ENCODE measurements at places on chromosomes 4 and X.

DNA sequence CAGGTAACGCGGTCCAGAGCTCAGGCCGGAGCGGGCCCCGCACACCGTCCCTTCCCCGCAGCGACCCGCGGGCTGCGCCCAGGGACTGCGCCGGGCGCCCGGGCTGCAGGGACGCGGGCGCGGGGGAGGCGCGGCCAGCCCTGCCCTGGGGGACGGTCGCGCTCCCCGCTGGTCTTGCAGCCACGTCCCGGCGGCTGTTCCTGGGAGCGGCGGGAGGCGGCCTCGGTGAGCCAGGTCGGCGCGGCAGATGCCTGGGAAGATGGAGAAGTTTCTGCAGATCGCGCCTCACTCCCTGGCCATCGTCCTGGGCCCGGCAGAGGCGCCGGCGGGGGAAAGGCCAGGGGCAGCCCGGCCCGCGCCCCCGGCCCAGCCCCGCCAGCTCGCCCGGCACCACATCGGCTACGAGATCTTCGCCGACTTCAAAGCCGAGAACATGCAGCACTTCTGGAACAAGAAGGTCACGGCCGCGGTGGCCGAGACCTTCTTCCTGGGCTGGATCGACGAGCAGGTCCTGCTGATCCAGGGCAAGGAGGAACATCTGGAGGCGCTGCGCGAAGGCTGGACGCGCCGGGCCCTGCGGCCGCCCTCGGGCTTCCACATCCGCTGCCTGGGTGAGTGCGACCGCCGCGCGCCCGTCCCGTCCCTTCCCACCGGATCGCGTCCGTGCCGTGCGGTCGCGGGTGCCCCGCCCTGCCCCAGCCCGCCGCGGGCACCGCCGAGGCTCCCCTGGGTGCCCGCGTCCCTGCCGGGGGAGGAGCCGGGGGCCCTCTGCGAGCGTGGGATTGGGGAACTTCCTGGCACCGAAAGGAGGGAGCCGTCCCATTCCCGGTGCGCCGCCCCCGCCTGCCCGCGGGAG lies 107.4 kb upstream of the STOX2 start:
- DNase-seq: no peak

DNA sequence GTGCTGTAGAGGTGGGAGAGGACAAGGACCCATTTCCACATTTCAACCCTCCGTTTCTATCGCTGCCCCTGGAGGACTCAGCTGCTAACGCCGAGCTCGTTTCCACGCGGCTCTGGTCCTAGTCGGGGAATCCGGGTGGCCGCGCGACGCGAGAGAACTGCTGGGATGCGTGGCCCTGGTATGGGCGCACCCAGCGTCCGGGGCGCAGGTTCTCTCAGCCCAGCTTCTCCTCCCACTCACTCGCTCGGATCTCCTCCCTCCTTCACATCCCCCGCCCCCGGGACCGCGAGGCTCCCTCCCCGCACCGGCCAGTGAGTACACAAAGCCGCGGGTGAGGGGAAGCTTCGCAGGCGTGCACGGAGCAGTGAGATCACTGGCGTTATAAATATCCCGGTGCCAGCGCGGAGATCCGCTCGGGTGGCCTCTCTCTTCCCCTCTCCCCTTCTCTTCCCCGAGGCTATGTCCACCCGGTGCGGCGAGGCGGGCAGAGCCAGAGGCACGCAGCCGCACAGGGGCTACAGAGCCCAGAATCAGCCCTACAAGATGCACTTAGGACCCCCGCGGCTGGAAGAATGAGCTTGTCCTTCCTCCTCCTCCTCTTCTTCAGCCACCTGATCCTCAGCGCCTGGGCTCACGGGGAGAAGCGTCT lies at the start of gene FGF5:
TSS of gene FGF5 (plus strand) at position 412 of the 649 bp plus-strand sequence. CDS start at position 573, 161 bp downstream.
- peak; percentile 7 for DNase-seq

- peak; percentile 1 for DNase-seq
These were observed 626.7 kb upstream of the BOD1L1 start for GRCh38 chr4:14254252-14254651.

DNA sequence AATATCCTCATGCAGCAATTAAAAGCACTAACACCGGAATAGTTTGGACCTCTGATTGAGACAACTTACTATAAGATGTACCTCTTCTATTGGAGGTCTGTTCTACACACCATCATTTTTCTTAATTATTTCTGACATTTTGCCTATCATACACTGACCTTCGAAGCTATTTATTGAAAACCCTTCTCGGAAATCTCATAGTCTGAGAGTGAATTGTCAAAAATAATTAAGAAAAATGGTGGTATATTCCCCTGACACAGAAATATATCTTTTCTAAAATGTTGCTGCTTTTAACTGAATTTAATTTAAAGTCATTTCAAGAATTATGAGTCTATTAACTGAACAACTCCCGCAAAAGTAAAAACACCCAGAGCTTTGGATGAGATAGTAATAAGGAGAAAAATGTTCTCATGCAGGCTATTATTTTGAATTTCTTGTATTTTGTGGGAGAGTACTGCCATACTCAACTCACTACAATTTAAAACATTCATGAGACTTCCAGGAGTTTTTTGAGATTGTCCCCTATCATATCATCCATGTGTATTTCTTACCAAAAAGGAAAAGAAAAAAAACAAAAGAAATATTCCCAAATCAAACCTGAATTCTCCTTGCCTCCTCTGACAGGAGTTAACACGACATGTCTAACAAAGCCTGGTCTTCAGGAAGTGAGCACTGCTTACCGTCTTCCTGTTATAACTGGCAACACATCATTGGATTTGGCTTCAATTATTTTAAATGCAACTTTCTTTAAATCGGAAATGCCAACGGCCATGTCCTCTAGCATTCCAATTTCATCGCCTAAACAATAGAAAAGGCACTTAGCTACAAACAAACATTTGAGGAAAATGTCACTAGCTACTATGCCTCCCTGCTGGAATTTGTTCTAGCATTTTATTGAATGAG lies 485.3 kb downstream of the IL15 start:
- DNase-seq: no peak

DNA sequence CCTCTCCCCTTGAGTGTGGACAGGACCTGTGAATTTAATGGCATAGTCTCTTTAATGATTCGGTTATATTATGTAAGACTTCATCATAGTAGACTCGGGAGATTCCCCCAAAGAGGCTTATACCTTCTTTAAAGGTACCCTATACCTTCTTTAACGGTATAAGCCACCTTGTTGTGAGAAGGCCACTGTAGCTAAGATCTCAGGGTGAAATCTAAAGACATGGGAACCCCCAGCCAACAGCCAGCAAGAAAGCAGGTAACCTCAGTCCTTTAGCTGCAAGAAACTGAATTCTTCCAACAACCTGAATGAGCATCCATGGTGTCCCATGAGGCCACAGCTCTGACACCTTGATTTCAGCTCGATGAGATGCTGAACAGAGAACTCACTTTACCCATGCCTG lies 931 bp downstream of the DDX60 start:
- no peak for DNase-seq

DNA sequence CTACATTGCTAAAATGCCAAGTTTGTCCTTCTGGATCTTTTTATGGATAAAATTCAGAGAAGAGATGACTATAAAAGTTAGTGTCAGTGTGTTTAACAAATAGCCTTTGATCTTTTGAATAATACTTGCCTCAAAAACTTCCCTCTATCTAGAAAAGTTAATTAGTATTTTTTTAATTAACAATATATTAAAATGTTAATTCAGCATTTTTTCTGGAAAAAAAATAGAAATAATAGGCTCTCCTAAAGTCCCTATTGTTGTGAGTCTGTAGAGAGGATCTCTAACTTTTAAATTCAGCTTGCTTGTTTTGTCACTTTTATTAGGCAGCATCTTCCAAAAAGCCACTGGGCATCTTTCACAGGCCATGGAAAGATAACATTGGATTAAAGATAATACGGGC lies 435.2 kb upstream of the RASGEF1B start:
- DNase-seq: no peak

- no peak for DNase-seq
These were observed 250.5 kb downstream of the STPG2 start for GRCh38 chr4:97892592-97893266.

DNA sequence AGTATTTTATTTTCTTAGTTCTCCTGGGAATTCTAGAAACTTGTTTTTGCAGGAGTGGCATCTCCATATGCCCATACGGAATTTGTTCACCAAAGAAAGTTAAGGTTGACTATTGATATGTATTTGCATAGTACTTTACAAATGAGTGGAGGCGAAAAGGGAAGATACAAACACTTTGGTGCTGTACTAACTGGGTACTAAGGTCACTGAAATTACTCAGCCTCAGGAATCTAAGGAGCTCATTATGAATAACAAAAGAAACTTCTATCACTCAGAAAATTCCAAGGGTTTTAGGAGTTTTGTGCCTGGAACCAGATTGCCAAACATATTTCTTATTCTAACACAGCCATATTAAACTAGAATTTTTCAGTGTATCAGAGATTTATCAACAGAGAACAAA lies 27.4 kb upstream of the TMPRSS11B start:
- no peak for DNase-seq

GRCh38 chr4:53721263-53721662 lies 130.0 kb upstream of the LNX1 start:
- no peak for DNase-seq

- no peak for DNase-seq
These were observed 1283.6 kb downstream of the FSTL5 start for GRCh38 chr4:160880180-160880579.

- no peak for DNase-seq
These were observed 8.5 kb downstream of the SRP72 start for GRCh38 chr4:56475917-56476316.

DNA sequence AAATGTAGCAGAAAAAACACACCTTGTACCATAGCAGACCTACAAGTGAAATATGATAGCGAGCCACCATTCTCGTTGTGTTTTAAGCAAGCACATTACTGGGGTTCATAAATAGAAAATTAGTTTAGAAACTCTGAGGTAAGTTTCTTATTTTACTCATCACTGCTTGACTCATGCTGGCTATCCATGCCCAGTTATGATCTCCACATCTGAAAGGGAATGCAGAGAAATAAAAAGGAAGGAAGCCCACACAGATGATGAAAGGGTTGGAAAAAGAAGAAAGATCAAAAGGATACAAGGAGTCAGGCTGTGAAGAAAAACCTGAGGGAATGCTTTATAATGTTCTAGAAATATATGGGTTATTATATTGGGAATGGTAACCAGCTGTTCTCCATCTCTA lies 54.5 kb downstream of the CAMK2D start:
- DNase-seq: no peak

- DNase-seq: no peak
These were observed 60.8 kb downstream of the NYX start for GRCh38 chrX:41507919-41508318.

GRCh38 chr4:161448550-161449180 lies 715.1 kb downstream of the FSTL5 start:
- DNase-seq: no peak

GRCh38 chr4:15254236-15254880 lies 173.5 kb upstream of the C1QTNF7 start:
- no peak for DNase-seq

- no peak for DNase-seq
These were observed 107.9 kb downstream of the KDM6A start for GRCh38 chrX:44980883-44981282.

DNA sequence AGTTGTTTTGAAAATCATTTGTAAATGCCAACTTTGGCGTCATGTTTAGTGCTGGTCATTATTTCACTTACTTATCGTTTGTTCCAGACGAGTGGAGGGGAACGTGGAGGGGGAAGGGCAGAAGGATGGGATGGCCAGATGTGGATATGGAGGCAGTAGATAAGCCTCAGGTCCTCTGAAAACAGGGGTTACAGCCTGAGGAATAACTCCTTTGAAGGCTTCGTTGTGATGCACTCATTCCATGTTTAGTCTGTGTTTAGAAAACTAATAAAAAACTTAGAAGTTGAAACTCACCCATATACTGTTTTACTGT lies 1.1 kb downstream of the MOB1B start:
- DNase-seq: no peak

DNA sequence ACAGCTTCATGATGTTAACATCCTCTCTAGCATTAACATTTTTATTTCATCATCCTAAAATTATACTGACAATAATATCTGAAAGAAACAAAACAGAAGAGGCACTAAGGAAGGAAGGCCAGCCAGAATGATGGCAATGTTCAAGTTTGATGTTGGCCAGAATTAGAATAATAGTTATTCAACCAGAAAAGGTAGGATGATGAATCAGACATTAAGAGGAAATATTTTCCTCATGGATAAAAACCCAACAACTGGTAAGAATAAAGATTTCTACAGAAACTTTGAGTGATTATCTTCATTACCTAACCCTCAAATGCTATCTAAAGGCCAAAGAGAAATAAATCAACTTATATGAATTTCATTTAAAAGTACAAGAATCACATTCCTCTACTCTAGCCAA lies 105.2 kb downstream of the PDE5A start:
- no peak for DNase-seq

GRCh38 chrX:24692305-24692704 lies 1.4 kb upstream of the POLA1 start:
- DNase-seq: no peak

- no peak for DNase-seq
These were observed 139.5 kb downstream of the STIM2 start for GRCh38 chr4:27000122-27000521.

GRCh38 chr4:140233791-140234696 lies 80.1 kb upstream of the MAML3 start:
- no peak for DNase-seq

- DNase-seq: no peak
These were observed 35.6 kb downstream of the STEEP1 start for GRCh38 chrX:119529345-119530276.

DNA sequence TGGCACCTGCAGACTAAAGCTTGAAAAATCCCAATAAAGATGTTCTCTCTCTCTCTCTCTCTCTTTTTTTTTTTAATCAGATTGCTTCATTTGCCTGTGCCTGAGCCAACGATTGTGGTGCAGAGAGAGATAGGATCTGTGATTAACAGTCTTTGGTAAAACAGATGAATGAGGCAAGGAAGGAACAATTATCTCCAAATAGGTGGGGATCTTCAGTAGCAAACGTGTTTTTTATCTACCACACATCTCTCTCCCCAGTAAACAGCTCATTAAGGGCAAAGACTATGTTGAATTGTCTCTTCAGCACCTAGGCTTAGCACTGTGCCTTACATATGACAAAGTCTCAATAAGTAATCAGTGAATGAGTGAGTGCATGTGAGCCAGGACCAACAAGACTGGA lies 96.3 kb downstream of the SMIM20 start:
- no peak for DNase-seq

- DNase-seq: no peak
These were observed 177.1 kb downstream of the SPANXN3 start for GRCh38 chrX:143340190-143340589.

DNA sequence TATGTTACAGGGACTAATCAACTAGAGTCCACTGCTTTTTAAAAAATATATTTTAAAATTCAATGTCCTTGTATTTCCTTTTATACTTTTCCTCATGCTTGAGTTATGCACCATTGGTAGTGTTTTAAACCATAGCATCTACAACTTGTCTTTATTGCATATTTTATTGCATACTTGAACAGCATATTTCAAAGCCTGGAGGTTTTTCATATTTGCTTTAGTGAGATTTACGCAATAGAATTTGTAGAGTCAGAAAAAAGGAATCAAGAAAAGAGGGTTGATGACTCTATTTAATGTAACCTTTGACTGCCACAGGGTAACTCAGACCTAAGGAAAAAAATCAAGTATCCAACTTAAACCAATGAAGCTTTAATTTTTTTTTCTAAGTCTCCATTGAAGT lies 1165.7 kb upstream of the IGFBP7 start:
- no peak for DNase-seq

- DNase-seq: peak; percentile 23
These were observed 50.6 kb downstream of the LGI2 start for GRCh38 chr4:24980064-24980690.

- no peak for DNase-seq
These were observed 128.5 kb downstream of the PRSS12 start for GRCh38 chr4:118224243-118224829.

GRCh38 chr4:174204164-174204831 lies 79.2 kb downstream of the FBXO8 start:
- DNase-seq: no peak

- DNase-seq: no peak
These were observed 27.9 kb downstream of the ABHD18 start for GRCh38 chr4:127993151-127993550.
